ENCODE measurements at places on chromosomes 13 and 19.

DNA sequence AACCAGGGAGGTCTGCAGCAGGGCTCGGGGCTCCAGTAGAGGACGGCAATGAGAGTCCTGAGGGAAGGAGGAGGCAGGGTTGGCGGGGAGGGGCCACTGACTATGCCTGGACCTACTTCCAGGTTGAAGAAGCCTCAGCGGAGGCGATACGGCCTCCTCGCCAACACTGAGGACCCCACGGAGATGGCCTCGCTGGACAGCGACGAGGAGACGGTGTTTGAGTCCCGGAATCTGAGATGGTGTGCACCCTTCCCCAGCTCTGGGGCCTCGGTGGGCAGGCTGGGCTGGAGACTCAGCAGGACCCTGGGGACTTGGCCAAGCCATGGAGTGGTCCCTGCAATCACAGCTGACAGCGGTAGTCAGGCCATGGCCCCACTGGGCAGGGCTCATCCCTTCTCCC, 1.7 kb downstream of the FAM174C start:
- no peak for DNase-seq

DNA sequence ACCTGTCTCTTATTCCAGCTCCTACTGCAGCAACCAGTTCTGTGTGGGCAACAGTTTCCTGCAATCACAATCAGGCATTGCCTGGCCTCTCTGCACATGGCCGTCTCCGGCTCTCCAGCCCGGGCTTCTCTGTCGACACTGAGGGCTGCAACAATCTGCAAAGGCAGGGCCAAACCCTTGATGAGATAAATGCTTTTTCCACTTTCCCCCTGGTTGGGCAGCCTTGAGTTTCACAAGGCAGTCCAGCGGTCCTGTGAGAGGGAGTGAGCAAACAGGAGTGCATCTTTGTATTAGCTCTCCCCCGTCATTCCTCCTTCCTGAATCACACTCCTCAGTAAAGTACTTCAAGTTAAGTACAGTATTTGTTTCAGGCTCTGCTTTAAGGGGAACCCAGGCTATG, 40.7 kb upstream of the VWA8 start:
- no peak for DNase-seq

DNA sequence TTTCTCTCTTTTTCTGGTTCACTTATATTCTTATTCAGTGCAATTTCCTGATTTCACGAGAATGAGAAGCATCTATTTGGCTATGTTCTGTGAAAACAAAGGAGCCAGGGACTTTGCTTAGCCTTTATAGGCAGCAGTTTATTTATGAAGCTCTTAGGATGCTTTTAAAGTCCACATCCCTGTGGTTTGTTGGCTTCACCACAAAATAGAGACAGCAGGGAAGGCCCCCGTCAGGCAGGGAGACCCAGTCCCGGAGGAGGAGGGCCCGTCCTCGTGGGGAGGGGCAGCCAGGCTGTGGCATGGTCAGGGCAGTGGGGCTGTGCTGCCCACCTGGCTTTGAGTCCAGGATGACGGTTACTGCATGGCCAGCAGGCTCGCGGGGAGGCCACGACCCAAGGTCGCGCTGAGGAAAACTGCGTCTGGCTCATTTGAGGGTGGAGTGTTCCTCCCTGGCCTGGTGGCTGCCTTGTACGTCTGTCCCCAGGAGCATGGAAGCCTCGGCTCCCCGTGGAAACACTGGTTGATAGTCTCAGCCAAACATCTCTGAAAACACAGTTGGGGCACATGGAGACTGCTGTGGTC, 92.7 kb downstream of the ATP11A start:
- no peak for DNase-seq

DNA sequence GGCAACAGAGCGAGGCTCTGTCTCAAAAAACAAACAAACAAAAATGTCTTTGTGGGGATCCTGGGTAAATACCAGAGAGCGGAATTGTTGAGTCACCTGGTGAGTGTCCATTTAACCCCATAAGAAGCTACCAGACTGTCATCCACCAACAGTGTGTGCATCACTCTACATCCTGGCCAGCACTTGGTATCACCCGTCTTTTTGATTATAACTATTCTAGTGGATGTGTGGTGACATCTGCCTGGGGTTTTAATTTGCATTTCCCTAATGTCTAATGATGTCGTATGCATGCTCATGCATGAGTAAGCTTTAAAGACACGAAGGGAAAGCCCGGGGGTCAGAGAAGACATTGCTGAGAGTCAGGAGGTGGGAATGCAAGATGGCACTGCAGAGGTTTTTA, 126.7 kb upstream of the MRI1 start:
- no peak for DNase-seq

DNA sequence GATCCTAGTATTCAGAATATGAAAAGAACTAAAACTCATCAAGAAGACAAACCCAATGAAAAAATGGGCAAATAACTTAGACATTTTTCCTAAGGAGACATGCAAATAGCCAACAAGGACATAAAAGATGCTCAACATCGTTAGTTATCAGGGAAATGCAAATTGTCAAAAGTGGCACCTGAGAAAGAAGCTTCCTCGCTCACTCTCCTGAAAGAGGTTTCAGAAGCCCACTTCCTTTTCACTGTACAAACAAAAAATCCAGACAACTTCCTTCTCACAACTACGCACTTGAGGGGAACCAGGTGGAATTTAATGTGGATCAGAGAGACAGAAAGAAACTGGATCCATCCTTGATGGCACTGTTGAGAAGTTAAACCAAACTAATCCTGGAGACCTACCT, 41.5 kb downstream of the KLF12 start:
- DNase-seq: no peak

- DNase-seq: no peak
Observed at GRCh38 chr13:59834801-59835200, 328.9 kb downstream of the DIAPH3 start.

DNA sequence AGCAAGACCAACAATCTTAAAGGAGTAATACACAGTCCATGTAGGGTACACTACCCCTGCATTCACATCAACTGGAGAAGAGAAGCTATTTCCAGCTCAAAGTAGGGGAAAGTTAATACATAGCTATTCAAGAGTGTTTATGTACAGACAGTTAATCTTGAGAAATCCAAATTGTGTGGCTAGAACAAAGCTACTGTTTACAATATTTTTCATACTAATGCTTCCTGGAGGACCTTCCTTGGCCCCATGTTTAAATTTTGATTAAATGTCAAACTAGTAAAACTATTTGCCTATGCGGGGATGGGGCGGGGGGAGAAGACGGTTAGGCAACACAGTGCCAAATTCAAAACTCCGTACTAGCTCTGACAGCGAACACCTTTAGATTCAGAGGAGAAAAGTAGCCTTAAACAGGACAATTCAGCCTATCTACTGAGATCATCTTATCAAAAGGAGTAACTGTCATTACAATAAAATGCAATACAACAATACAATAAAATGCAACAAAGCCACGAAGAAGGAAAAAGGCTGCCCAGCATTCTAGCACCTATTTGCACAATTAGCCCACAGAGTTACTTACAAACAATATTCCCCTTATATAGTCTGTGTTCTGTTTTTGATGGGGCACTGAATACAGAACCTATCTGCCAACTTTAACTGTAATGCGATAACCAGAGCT, 29.1 kb downstream of the BRD4 start:
- no peak for DNase-seq

DNA sequence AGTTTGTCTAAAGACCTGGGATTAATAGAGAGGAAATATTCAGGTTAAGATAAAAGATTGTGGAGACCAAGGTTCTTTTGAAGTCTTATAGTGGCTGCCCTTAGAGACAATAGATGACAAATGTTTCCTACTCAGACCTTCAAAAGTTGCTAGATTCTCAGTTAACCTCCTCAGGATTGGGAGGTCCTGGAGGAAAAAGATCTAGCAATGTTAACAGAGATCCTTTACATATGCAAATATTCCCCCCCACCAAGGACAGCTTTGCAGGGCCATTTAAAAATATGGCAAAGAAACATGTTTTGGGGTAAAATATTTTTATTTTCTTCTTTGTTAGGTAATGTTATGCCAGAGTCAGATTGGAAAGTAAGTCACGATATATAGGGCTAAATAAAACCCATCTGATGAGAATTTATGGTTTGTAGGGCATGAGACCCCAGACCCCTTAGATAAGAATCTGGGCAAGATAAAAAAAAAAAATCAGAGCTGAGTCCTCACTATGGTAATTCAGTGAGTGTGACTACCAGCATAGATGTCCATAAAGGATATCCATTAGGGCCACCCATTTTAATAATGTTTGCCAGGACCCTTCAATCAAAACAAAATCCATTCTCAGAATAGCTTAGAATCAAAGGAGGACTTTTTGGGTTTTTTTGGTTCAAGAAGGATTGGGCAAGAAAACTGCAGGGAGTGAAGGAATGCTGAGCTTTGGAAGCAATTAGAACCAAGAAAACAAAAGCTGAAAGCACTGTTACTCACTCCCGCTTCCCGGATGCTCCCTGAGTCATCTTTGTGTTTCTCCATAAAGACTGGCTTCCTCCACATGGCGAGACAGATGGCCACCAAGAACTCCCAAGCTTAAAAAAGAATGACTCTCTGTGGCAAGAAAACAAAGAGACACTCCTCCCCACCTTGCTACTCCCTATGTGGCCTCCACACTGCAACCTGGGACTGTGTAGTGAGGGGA, 28.2 kb downstream of the VSTM1 start:
- DNase-seq: no peak

- DNase-seq: peak; percentile 79
Observed at GRCh38 chr13:27425918-27426630, 1.7 kb downstream of the GTF3A start.

GRCh38 chr13:30742901-30743300, 7.6 kb downstream of the ALOX5AP start:
- no peak for DNase-seq

GRCh38 chr19:31096935-31097545, 252.2 kb downstream of the TSHZ3 start:
- no peak for DNase-seq

DNA sequence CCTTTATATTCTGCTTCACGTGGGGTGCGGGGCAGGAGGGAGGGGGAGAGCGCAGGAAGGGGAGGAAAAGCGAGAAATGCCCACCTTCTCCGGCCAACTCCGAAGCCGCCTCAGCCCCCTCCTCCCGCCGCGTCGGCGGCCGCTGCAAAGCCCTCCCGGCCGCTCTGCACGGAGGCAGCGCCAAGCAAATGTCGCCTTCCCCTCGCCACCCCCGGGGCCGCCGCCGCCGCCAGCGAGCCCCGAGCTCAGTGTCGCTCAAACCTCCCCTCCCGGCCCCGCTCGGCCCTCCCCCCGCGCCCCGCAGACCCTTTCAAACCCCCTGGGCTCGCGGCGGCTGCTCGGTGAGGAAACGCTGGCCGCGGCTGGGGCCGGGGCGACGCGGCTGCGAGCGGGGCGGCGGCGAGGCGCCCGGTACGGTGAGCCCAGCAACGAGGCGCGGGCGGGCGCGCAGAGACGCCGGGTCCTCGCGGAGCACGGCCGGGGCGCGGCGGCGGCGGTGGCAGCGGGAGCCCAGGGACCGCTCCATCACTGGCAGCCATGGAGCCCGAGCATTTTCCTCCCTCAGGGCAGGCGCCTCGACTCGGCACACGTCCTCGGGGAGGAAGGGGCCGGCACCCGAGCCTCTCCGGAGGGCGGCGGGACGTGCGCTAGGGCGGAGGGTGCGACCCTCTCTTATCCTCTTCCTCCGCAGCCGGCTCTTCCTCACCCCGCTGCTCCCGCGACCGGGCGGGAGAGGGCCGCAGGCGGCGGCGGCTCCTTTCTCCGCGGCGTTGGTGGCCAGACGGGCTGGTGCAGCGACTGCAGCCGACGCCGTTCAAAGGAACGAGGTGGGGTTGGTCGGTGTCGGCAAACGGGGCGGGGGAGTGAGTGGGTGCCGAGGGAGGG, 463 bp upstream of the TSC22D1 start:
- DNase-seq: peak; percentile 51

- DNase-seq: no peak
Observed at GRCh38 chr13:54647275-54647674, 1618.7 kb downstream of the OLFM4 start.

- no peak for DNase-seq
Observed at GRCh38 chr13:21053231-21053630, 8.2 kb downstream of the LATS2 start.
